GM23338 (cell line): ENCODE measurements at places on chromosomes 12 and 14. TPM values are rescaled to one million over a fixed set of nuclear protein-coding genes. Genes with fewer than 3 reads are reported as not detected.

Gene GLIPR1
- 4.8 and 6.1 TPM in 2 replicates for polyA plus RNA-seq

Gene SLC39A2
- not detected in 2 replicates for polyA plus RNA-seq

Gene RTN1
- 3.1 and 4.2 TPM in 2 replicates for polyA plus RNA-seq

Gene NKX2-8
- polyA plus RNA-seq = not detected in 2 replicates

Gene TCHP
- 6.2 and 7.4 TPM in 2 replicates for polyA plus RNA-seq

Gene PRKD1
- 1.5 and 3.1 TPM in 2 replicates for polyA plus RNA-seq

Gene KRT75
- not detected in 2 replicates for polyA plus RNA-seq

Gene RD3L
- polyA plus RNA-seq = not detected in 2 replicates

Gene GPR84
- not detected in 2 replicates for polyA plus RNA-seq

Gene SLC6A13
- polyA plus RNA-seq = not detected in 2 replicates

Gene ZBTB39
- polyA plus RNA-seq = 5.5 and 6.6 TPM in 2 replicates

Gene CHGA
- 18.9 and 19.6 TPM in 2 replicates for polyA plus RNA-seq

Gene MDGA2
- 0.63 and 0.68 TPM in 2 replicates for polyA plus RNA-seq

Gene PLBD1
- 10.2 and 11.1 TPM in 2 replicates for polyA plus RNA-seq

Gene NFATC4
- 16.7 and 20.9 TPM in 2 replicates for polyA plus RNA-seq

Gene CISTR
- polyA plus RNA-seq = not detected in 2 replicates

Gene APOF
- polyA plus RNA-seq = not detected in 2 replicates

Gene GNS
- polyA plus RNA-seq = 9.9 and 12.3 TPM in 2 replicates
